ENCODE measurements at places on chromosomes 5 and 9.

DNA sequence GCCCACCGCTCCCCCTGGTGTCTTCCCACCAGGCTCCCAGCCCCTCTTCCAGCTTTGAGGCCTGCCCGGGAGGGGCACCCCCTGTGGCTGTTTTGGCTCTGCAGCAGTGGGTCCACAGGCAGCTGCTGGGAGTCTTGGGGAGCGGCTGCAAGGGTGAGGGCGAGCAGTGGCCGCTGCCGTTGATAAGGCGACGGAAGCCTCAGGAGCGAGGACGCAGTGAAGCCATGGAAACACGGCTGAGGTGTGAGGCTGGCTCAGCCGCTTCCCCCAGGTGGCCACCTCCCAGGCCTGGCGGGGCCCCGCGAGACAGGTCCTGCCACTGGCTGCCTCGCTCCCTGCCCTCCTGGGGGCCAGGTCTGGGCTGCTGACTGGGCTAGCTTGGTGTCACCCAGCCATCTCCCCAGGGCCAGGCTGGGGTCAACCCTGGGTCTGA, 41.5 kb downstream of the CXXC5 start:
- DNase-seq: no peak

DNA sequence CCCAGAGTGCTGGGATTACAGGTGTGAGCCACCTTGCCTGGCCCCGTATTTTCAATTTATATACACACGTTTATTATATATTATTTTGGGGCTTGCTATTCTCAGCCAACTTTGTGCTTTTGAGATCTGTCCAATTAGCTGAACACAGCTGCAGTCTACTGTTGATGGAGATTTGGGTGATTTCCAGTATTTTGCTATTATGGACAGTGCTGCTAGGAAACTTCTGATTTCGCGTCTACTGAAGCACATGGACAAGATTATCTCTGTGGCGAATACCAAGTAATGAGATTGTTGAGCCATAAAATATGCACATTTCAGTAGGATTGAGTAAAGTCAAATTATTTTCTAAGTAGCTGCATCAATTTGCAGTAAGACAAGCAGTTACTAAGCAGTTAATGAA, 1731.2 kb upstream of the CDH6 start:
- no peak for DNase-seq

DNA sequence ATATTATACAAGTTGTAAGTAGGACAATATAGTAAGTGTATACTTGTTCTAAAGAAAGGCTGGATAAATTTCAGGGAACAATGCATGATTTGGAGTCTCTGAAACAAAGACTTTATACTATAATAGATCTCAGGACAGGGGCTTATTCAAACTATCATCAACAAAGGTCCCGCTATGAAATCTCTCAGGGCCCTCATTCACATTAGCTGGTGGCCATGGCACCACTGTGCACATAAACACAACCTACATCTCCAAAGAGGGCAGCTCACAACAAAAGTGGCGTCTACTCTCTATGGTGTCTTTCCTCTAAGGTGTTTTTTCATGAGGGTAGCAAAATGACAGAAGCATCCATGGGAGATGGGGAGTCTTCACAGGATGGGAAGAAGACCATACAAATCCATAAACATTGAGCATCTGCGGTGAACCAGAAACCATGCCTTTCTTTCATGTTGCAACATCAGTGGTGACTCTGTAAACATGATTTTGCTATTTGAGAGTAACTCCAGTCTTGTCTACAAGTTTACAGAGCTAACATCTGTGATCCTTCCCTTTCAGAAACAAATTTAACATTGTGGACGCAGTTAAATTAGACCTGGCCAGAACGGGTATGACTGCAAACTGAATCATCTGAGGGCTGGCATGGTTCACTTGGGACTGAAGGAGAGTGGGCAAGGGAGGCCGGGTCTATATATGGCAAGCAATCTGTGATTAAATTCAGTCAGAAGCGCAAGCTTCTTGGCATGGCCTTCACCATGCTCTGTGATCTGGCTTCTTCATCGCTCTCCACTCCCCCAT, 5.5 kb downstream of the TTLL11 start:
- DNase-seq: peak; percentile 80

DNA sequence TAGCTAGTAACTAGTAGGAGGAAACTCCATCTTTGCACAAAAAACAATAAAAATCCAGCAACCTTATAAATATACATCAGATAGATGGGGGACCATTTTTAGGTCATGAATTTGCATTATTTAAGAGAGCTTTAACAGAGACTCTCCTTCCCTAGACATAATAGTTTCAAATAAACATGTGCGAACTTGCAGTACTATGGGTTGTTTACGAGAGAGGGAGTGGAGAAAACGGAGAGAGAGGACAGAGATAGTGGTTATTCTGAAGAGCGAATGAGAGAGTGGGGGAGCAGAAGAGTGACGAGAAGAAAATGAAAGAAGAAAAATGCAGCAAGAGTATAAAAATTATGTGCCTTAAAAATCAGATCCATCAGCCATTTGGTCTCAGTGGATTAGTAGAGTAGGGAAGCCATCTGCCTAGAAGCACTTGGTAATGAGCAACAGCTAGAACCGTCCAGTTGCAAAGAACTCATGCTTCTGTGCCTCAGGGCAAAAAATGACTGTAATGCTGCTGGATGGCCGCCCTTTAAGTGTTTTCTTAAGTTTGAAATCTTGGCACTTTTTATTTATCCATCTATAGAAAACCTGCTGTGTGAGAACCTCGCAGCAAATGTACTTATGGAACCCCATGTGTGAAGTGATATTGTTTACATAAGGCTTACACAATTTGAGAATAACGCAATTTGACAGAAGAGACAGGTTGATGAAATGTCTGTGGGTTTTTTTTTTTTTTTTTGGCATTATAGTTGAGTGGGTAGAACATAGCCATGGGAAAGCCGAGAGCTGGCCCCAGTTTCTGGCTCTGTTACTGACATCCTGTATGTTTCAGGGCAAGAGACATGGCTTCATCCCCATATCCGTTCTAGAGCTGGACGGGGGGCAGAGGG, 95.6 kb upstream of the ZNF608 start:
- DNase-seq: no peak

DNA sequence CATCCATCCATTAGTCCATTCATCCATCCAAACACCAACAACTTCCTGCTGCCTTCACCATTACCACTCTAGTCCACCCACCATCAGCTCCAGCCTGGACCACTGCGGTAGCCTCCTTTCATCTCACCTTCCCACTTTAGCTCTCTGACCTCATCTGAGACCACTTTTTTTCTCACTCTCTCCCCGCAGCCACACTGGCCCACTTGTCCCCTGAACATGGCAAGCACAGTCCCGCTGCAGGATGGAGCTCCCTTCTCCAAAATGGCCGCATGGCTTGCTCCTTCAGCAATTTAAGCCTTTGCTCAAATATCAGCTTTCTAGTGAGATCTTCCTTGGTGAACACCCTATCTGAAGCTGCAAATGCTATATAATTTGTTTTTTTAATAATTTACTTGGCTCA, 11.1 kb downstream of the CSF1R start:
- no peak for DNase-seq

DNA sequence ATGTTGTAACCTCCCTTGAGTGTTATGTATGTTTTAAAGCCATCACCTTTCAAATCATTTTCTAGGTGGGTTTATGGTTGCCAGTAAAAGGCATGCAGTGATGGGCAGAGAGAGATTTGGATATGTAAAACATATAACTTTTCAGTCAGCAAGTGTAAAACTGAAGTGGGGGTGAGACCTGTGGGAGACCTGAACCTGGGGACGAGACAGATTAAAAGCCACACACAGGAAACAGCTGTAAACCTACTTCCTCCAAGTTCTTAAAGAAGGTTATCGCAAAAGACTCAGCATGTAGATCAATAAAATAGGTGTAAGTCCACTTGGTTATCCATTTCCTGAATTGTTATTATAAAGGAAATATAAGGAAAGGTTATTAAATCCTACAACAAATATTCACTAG, 76.6 kb downstream of the YIPF5 start:
- DNase-seq: no peak

- no peak for DNase-seq
These were observed 66.1 kb downstream of the TTC39B start for GRCh38 chr9:15240927-15241326.

DNA sequence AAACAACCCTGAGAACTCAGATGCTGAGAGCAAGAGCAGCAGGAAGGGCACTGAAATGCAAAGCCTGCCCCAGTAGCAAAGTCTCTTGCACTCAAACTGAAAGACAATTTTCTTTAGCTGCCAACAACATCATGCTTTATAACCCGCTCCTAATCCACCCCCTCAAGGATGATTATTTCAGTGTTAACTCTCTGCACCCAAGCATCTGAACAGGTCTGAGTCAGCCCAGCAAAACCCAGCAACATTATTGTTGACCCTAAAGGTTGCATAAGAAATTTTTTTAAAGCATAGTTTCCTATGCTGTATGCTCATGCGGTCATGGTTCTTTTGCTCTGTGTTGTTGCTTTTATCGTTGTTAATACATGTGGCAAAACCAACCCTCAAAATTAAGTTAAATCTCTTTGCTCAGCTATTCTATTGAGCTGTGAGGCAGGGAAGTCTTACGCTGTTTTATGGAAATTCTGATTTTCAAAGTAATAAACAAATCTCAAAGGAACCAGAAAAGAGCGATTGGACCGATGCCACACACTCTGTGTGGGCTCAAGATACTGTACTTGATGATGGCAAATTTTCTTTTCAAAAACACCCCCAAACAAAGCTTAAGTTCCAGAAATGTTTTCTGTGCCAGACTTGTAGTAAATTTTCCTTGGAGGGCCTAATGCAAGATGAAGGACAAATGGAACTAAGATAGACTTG, 440.6 kb upstream of the MPDZ start:
- DNase-seq: peak; percentile 91

DNA sequence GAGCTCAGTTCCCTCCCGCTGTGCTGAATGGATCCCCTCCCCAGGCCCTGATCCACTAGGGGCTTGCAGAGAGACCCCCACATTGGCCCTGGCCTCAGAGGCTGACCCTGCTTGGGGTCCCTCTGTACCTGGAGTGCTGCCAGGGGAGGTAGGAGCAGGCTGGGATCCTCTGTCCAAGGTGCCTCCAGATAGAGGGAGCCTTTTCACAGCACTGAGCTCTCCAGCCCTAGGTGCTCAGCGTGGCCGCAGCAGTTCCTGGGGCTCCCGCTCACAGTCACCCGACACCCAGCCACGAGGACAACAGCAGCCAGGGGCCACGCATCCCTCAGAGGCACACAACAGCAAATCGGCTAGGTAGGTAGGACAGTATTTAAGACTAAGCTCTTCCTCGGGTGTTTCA, 62.2 kb upstream of the IRX2 start:
- DNase-seq: no peak

GRCh38 chr9:124570942-124571666, 63.9 kb upstream of the NR5A1 start:
- no peak for DNase-seq

DNA sequence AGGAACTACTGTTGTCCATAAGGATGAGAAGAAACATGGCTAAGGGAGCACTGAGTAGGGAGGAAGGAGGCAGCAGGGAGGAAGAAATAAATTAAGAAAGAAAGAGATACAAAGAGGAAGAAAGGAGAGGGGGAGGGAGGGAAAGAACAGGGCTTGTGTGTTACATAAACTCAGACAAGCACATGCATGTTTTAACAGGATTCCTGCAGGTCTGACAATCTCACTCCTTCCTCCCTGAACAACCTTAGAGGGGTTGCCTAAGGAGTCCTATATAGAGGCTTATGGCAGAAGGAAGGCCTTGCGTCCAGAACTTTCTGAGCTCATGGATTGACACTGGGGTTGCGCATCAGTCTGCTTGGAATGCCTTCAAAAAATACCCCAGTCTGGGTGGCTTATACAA, 4.2 kb upstream of the KCNIP1 start:
- DNase-seq: no peak

GRCh38 chr9:5953743-5954707, 61.4 kb downstream of the RANBP6 start:
- DNase-seq: peak; percentile 6

DNA sequence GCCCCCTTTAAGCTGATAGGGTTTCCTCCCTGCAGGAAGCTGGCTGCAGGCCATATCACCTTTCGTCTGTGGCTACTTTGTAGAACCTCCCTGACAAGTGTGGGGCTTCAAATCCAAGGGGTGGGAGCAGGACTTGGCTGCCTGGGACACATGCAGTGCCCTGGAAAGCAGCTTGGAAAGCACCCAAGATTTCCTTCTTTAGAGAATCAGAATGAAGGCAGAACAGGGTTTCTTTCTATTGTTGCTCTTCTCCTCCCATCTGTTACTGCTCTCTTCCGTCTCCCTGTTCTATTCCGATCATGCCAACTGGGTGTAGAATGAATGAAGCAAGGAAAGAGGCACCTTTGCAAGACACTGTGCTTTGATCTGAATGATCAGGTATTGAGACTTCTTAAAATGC, 282.2 kb downstream of the MED10 start:
- no peak for DNase-seq
